ENCODE measurements at places on chromosomes 3 and 15.
A peak's percentile ranks its signal among the peaks of the same experiment; 100 is the strongest.

GRCh38 chr15:89833966-89834365 lies 19.3 kb upstream of the ANPEP start:
- DNase-seq = no peak

DNA sequence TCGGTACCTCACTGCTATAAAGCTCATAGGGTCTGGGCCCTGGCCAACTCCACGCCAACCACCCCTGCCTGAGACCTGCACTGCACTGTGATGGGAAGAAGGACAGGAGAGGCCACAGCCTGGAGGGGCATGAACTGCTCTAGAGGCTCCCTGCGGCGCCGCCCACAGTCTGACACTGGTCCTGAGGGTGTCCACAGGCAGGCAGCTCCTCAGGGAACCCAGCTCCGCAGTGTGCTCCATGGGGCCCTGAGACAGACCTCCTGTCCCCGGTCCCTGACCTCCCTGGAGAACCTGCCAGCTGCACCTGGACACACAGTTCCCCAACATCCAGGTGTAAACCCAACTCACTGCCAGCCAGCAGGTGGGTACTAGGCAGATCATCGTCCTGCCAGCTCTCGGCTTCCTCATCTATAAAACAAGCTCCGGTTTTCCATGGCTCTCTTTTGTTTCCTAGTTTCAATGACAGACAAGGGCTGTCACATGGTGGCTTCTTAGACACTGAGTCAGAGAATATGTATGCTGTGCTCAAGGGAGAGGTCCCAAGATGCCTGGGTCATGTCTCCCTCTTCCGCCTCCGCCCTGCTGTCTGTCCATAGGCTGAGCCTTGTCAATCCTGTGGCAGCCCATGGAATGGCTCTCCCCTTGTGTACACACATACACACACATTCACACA lies 5.1 kb upstream of the HAPLN3 start:
- DNase-seq = no peak

GRCh38 chr3:188176476-188176875 lies 22.5 kb downstream of the LPP start:
- DNase-seq = no peak

GRCh38 chr3:66464512-66464894 lies 36.3 kb downstream of the LRIG1 start:
- no peak for DNase-seq

GRCh38 chr15:67100801-67101581 lies 35.6 kb downstream of the SMAD3 start:
- peak; percentile 40 for DNase-seq

DNA sequence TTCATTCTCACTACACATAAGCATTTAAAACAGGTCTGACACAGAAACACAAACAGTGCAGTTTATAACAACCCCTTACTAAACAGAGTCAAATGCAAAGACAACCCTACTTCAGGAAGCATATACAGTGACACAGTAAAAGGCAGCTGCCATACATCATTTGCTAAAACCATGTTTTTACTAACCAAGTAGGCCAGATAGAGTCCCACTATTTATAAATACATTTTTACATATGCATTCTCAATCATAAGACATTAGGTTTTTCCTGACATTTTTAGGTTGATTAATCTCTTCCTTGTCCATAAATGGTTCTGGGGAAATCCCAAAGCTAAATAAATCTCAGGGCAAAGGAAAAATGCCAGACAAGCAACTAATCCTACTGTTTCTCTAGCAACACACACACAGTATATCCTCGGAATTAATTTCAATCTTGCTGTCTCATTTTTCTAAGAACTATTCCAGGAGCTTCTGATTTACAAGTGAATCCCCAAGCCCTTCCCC lies 39.0 kb downstream of the CHAC1 start:
- DNase-seq = no peak

DNA sequence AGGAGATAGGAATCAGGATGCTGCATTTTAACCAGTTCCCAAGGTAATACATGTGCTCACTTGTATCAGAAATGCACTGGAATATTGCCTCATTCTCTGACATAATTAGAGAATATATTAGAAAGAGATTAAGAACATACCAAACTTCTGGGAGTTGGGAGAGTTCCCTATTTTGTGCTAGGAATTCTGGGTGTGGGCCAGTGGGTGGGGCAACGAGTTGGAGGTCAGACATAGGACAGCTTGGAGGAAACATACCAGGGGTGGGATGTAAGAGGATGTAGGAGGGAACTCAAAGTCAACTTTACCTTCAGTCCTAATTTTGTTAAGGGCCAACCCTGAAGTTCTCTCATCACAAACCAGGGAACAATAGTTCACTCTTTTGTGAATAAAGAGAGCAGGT lies 83.6 kb downstream of the SLC7A14 start:
- no peak for DNase-seq

GRCh38 chr3:139617672-139618268 lies 60.0 kb downstream of the NMNAT3 start:
- DNase-seq = no peak

DNA sequence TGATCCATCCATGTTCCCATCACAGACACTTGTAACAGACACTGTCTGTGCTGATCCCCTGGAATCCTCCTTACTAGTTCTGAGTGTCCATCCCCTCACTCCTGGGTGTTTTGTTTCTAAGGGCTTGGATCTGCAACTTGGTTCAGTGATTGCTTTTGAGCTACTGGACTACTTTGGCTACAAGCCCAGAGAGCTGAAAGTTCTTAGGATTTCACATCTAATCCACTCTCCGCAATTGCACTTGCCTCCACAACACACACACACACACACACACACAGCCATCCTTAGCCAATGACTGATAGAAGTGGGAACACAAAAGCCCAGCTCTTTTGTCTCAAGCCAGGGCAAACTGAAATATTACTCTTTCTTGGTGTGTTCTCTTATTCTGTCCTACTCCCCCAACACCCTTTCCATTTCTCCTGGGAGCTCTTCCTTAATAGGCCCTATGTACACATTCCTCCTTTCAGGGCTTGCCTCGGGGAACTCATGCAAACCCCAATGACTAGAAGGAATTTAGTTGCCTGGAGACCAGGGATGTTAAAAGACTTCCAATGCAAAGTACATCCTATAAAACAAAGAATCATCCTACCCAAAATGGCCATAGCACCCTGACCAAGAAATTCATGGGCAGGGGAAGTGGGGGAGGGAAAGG lies 206.1 kb upstream of the UBE2E2 start:
- DNase-seq = no peak
